NT2/D1 (cell line): ENCODE measurements at places on chromosomes 2 and 18.

DNA sequence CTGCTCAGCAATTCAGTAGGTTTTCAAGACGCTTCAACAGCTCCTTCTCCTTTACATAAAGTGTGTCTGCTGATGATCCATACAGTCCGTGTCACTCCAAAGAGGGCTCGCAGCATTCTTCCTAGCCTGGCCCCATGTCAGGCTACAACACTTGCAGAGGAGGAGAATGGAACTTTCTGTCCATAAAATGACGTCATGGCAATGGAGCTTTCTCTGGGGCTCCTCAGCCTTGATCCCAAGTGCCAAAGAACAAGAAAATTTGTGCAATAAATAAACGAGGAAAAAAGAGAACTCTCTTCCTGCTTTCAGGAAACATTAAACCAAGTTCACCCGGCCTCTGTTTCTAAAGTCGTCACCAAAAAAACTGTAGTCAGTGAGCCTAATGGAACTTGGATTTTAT lies 199.5 kb upstream of the MEIS1 start:
- no peak for DNase-seq

DNA sequence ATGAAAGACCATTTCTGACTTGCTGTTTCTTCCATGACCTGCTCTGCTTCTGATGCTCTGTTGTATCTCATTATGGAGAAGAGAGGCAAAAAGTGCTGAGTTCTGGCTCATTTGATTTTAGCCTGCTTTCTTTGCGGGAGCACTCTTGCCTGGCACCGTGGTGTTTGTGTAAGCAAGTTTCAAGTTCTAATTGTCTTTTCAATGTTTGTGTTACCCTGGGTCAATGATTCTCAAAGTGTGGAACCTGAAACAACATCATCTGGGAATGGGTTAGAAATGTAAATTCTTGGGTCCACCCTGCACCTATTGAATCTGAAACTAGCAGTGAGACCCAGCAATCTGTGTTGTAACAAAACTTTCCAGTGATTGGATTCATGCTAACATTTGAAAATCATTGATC lies 85.5 kb upstream of the STON1 start:
- DNase-seq: no peak

GRCh38 chr2:105325389-105325963 lies 4.1 kb downstream of the TGFBRAP1 start:
- DNase-seq: no peak

DNA sequence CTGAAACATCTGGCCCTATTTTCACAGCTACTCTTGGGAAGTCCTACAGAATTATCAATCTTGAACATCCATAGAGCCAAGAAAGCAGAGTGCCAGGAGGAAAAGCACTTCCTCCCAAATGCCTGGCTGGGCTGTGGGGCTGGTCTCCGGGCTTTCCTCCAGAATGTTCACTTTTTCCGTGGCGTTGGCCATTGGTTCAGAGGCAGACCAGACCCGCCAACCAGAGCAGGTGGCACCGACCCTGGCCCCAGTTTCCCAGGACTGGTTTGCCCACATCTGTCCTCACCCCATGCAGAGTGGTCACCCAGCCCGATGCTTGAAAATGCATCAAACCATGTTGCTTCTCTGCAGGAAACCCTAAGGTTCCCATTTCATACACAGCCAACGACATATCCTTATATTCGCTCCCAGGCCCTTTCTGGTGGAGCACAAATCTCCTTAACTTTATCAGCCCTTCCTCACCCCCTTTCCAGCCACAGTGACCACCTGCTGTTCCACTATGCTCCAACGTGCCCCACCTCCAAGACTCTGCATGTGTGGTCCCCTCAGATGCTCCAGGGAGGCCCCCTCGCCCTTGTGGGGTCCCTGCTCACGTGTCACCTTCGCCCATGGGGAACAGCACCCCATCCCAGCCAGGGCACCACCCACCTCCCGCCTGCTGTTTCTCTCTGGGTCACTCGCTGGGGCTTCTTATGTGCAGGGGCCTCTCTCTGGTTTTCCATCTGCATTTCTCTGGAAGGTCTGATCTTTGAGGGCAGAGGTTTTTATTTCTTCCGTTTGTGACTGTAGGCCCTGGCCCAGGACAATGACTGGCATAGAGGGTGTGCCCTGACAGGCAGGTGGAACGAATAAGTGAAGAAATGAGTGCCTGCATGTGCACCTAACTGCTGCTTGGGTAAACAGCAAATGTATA lies 92.9 kb downstream of the PXDN start:
- DNase-seq: no peak

- DNase-seq: no peak
These were observed 3.1 kb upstream of the CIB4 start for GRCh38 chr2:26644188-26644835.

- no peak for DNase-seq
These were observed 5.4 kb upstream of the SATB2 start for GRCh38 chr2:199462956-199463692.

GRCh38 chr2:204051476-204051875 lies 114.9 kb downstream of the ICOS start:
- no peak for DNase-seq

DNA sequence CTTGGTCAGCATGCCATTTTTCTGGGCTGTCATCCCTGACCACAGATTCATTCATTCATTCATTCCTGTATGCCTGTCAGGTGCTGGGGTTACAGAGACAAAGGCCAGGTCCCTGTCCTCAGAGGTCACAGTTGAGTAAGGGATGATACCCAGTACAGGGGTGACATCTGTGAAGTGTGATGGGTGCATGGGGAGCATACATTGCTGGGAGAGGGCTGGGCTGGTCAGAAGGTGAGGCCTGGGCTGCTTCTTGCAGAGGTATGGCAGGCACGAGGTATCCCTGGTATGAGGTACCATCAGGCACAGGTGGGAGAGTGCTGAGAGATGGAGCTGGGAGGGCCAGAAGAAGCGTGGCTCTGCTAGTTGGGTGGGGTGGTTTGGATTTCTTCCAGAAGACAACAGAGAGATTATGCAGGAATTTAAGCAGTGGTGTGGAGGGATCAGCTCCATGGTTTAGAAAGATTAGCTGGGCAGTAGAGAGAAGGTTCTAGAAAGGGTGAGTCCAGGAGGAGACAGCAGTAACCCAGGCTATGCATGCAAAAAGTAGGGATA lies 181.9 kb upstream of the HAAO start:
- DNase-seq: no peak

- no peak for DNase-seq
These were observed 23.4 kb downstream of the LYPD1 start for GRCh38 chr2:132646540-132647108.

DNA sequence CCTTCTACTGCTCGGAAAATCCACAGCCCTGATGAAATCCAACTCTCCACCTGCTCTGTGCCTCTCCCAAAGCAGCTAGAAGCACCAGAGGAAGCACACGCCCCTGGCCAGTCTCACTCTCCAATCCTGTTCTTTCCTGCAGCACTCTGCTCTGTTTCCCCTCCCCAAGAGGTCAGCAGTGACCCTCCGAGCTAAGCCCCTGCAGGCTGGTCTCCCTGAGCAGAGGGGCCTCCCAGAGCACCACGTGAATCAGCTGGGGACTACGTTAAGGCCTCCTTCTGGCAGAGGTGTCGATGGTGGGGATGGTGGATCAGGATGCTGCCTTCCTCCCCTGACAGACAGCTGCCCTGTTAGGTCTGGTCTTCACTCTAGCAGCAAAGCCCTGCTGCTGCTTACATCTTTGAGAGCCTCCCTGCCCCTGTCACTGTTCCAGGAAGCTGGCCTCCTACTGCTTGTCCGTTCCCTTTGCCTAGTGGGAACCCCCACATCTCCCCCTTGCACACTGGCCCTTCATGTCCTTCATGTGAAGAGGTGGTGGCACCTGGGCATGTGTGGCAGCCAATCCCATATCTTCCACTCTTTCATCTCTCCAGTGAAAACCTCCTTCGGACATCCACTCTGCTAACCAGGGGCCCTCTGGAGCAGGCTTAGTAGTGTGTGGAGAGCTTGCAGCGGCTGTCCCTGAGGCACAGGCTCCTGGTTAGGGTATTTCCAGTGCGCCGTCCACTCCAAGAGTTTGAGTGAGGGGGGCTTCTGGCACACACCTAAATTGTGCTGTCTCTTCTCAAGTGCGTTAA lies 307.5 kb upstream of the HS6ST1 start:
- no peak for DNase-seq

DNA sequence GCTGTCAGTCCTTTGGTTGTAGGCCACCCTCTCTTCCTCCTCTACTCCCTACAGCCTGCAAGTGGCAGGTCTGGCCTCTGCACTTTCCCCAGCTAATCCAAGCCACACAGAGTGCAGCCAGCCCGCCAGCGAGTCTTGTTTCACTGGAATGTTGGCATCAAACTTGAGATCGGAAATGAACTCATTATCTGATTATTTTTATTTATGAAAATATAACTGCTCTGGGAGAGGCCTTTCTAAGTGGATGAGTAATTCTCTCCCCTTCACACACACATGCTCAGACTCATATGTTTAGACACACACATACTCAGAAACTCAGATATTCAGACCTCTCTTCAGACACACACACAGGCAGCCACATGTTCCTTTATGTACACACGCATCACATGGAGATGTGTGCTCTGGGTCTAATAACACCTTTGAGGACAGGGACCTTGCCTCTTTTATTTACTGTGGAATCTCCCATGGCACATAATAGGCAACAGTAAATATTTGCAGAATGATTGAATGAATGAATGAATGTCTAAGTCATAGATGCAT lies 151.3 kb downstream of the ZFP36L2 start:
- no peak for DNase-seq

GRCh38 chr2:31227110-31227509 lies 6.8 kb upstream of the EHD3 start:
- no peak for DNase-seq

DNA sequence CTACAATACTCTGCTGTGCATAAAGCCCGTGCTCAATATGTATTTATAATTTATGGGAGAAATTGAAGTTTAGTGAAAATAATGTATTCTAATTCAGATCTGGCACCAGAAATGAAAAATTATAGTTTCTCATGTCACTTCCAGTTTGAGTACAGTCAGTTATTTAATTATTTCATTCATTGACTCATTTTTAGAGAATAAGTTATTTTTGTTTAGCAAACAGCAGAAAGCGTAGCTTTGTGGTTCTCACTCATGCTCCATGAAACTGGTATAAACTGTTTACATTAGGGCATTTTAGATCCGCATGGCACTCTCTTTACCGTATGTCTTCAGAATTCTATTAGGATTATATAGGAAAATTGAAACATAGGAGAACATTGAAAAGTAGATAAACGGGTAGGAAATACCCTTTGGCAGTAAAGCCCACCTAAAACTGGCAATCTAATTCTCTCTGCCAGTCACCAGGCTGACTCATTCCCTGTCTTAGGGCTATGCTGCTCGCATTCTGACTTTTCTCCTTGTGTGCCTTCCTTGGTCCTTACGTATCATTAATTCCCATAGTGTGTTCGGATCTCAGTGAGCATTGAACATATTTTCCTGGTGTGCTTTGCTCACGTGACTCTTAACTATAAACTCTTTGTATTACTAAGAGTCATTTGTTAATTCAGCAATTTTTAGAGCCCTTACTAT lies 106.0 kb downstream of the ZNF236 start:
- DNase-seq: no peak

- no peak for DNase-seq
These were observed 86.6 kb downstream of the LRP1B start for GRCh38 chr2:142044197-142044596.

DNA sequence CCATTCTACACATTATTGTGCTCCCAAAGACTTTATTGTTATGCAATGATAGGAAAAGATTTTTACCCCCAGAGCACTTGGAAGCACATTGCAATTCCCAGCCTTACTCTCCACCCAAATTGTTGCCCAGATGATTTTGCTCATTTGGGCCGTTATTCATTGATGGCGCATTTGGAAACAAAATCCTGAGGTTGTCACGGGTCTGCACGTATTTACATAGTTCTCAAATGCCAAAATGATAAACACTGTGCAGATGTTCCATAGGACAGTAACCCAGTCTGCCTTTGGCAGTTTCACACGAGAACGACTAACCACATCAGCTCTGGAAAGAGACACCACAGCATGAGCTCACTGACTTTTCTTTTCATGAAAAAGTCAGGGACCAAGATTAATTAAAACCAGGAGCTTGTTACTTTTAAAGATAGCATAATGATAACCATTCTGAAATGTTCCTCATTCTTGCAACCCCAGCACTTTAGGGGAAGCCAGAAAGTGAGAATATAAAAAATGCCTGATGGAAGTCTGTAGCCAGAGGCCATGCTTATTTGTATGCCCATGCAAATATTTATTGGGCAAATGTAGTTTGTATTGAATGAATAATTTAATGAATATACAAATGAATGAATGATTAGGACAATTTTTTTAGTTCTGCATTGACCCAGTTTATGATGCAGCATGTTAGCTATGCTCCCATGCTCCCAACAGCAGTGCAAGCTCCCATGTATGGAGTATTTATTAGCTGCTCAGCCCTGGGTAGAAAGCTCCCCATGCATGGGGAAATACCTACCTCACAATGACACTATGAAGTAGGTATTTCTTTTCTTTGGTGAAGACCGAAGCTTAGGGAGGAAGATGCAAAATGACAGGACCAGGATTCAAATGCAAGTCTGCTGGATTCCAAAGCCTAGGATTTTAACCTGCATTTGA lies 84.6 kb downstream of the MAIP1 start:
- DNase-seq: peak; percentile 13

GRCh38 chr2:190666895-190667294 lies 18.0 kb downstream of the NAB1 start:
- no peak for DNase-seq

DNA sequence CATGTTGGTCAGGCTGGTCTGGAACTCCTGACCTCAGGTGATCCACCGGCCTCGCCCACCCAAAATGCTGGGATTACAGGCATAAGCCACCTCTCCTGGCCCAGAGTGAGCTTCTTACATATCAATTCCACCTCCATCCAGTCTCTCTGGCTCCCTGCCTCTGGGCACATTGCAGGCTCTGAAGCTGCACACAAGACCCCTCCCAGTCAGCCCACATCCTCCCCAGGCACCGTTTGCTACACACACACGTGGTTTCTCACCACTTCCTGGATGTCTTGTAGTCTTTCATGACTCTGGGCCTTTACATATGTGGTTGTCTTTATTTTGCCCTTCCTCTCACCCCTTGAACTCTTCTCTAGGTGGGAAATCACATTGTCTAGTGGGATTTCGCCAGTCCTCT lies 64.0 kb upstream of the CABLES1 start:
- no peak for DNase-seq

- DNase-seq: peak; percentile 22
These were observed 27.2 kb upstream of the BBS5 start for GRCh38 chr2:169452080-169452479.
